ENCODE measurements at places on chromosomes 11 and 22.
A peak's percentile ranks its signal among the peaks of the same experiment; 100 is the strongest.

DNA sequence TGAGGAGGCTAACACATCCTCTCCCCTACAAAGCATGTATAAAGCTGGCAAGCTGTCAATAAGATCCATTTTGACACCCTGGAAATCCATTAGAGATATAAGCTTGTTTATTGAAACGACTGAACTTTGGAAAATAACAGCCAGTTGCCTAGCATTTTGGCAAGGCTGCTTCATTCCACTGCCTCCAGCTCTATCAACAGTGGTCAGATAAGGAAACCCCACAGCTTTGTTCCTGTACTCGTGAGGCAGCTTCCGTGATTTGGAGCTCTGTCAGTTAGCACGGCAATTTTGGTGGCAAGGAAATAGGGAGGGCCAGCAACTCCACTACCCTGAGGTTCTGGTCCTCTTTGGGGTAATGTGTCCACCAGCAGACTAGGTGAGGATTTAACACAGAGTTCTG lies 2.0 kb upstream of the OR51S1 start:
- H3K4me3 ChIP-seq = no peak overlapping the region
- H3K27me3 ChIP-seq = peaks cover 2% of the 10 kb centered on the region
- no peaks in the 10 kb centered on the region for H3K4me1 ChIP-seq

DNA sequence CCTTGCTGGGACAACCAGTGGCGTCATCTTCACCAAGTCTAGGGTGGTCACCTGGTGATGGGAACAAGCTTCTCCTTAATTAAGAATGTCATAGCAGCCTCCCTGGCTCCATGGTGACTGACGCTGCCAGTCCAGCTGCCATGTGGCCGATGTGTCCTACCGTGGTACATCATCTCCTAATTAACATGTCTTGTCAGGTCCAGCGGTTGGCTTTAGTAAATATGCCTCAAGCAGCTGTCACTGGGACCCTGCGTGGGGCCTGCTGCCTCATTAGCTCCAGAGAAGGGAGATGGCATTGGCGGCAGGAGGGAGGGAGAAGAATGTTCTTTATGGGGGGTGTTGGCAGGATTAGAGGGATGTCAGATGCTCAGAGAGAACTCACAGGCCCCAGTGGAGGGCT lies 271.9 kb downstream of the ST3GAL4 start:
- no peaks in the 10 kb centered on the region for H3K4me1 ChIP-seq
- H3K27me3 ChIP-seq = peaks cover 2% of the 10 kb centered on the region
- DNase-seq = no peak
- H3K4me3 ChIP-seq = no peak overlapping the region

DNA sequence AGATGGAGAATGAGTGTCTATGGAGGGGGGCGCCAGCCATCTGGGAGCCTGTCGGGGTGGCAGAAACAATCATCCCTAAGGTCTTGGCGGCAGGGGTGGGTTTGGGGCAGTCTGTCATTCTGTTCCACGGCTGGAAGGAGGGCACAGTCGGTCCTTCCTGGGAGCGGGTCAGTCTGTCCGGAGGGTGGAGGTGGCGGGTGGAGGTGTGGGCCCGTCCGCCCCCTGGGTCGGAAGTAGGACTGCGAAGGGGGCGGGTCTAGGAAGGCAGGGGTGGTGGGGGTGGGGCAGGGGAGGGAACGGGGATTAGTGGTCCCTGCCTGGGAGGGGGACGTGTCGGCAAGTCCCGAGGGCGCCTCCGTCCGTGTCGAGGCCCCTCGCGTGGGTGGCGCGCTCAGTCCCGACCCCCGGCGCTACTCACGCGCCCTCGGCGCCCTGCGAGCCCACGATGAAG lies 461 bp downstream of the TBC1D10A start:
- peaks cover 45% of the 10 kb centered on the region for H3K4me1 ChIP-seq
- peak overlapping the region; percentile 88 for H3K4me3 ChIP-seq

DNA sequence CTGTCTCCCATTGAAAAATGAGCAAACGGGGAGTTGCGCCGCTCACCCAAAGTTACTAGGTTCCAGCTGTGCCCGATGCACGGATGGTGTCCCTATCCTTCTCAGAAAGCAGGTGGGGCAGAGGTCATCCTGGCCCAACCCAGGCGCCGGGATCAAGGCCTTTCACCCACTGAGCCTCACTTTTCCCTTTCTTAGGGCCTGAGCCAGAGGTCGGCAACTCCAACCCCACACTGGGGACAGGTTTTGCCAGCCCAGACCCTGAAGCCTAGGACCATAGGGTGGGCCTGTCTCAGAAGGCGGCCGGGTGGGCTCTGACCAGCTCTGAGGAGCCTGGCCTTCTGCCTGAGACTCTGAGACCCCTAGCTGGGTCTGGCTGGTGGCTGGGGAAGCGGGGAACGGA lies 6.3 kb downstream of the IGSF9B start:
- H3K36me3 ChIP-seq = peaks cover 3% of the 10 kb centered on the region
- H3K27ac ChIP-seq = no peak overlapping the region
- H3K4me3 ChIP-seq = no peak overlapping the region
- no peak for DNase-seq
